ENCODE measurements at places on chromosomes 6 and 20.

DNA sequence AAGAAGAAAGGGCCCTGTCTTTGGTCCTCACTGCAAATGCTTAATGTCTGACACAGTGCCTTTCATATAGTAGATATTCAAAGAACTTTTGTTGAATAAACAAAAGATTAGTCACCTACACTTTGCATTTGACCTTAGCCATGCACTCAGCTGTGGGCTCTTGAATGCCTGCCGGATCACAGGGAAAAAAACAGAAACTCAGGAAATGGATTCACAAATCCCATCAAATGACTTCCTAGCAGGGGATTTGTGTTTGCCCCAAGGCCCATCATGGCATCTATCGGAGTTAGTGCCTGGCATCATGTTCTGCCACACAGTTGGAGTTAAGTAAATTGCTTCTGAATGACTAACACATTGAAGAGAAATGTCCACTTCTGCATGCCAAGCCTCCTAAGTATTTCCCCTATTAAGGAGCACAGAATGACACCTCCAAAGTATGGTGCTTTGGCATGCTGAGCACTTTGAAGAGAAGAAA, 72.3 kb upstream of the DST start:
- DNase-seq = peak; percentile 75

- DNase-seq = no peak
These were observed 1.9 kb downstream of the BPIFB6 start for GRCh38 chr20:33033381-33033780.

GRCh38 chr20:63183422-63184146, 32.3 kb downstream of the YTHDF1 start:
- no peak for DNase-seq

DNA sequence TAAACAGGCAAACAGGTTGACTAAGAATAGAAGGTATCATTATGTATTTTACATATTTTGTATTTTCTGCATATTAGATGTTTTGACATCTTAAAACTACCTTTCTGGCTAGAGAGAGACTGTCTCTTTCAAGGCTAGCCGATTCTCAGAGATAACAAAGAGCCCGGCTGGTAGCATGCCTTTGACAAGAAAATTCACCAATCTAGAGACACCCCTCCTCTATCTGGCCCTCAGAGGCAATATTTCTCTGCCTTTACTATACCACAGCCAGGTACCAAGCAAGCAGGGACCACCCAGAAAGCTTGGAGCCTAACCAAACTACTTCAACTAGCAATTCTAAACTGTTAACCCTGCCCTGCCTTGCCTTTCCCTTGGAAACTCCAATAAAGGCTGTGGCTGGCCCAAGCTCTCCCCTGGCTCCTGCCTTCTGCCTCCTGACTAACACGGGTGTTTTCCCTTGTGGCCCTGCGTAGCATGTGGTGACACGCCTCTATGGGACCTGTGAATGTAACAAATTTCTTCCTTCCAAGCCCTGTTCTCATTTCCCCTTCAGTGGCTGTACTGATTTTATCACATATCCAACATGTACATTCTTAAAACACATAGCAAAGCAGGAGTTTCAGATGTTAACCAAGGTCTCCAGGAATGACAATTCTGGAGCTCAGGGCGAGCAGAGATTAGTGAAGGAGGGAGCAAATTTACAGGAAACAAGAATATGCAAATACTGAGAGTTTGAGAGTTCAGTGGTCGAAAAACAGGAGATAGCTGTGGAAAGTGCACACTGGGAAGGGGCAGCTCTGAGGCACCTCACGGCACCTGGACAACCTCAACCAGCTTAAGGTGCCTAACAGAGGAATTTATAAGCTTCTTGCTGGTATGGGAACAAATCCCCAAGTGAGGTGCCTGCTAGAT, 120.8 kb downstream of the BACH2 start:
- no peak for DNase-seq

- DNase-seq = peak; percentile 1
These were observed 123.0 kb upstream of the CEP162 start for GRCh38 chr6:84350397-84350796.

DNA sequence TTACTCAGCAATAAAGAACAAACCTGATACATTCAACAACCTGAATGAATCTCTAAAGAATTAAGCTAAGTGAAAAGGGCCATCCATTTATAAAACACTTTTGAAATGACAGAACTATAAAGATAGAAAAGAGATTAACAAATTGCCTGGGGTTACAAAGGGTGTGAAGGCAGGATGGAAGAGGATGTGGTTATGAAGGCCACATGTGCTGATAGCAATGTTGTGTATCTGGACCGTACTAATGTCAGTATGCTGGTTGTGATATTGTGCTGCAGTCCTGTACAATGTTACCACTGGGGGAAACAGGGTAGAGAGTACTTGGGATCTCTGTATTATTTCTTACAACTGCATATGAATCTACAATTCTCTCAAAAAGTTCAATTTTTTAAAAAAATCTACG, 36.4 kb downstream of the ELOVL5 start:
- no peak for DNase-seq

DNA sequence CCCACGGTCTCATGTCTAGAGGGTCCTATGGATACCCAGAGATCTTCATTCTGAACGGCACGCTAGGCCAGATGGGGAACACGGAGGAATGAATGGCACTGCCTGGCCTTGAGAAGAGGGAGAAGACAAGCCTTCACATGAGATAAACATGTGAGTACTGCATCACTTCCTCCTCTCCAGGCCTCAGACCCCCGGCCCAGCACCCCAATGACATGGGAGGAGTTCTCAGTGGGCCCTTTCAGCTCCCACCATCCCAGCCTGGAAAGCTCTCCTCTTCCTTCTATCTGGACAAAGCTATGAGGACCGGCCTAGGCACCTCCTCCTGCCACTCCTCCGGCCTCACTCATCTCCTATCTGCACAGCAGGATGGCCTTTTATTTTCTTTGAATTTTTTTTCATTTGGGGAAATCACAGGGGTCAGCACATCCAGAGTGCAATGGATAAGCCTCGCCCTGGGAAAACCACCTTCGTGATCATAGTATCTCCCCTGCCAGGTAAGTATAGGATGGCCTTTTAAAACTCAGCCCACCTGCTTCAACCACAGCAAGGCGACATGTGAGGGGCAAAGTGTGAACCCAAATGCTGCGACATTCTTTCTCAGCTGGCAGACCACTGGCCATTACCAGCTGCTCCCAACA, 39.2 kb upstream of the CDKN1A start:
- DNase-seq = no peak

DNA sequence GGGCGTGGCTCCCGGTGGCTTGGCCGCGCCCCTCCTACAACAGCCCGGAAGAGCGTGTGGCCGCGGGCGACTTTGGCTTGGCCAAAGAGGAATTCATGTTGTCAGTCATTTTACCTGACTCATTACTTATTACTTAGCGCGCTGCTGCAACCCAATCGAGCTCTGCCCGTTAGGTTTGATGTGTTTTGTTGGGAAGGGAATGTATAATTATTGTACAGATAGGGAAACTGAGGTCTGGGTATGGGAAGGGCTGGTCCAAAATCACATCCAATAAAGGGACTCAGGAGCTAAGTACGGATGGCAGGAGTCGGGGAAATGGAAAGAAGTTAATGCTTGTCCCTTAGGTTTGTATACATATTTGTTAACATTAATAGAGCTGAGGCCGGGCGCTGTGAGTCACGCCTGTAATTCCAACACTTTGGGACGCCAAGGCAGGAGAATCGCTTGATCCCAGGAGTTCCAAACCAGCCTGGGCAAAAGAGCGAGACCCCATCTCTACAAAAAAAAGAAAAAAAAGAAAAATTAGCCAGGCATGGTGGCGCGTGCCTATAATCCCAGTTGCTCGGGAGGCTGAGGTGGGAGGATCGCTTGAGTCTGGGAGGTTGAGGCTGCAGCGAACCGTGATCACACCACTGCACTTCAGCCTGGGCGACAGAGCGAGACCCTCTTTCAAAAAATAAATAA, 639 bp upstream of the ZNF335 start:
- no peak for DNase-seq

GRCh38 chr20:24866008-24866407, 83.1 kb upstream of the CST7 start:
- no peak for DNase-seq

DNA sequence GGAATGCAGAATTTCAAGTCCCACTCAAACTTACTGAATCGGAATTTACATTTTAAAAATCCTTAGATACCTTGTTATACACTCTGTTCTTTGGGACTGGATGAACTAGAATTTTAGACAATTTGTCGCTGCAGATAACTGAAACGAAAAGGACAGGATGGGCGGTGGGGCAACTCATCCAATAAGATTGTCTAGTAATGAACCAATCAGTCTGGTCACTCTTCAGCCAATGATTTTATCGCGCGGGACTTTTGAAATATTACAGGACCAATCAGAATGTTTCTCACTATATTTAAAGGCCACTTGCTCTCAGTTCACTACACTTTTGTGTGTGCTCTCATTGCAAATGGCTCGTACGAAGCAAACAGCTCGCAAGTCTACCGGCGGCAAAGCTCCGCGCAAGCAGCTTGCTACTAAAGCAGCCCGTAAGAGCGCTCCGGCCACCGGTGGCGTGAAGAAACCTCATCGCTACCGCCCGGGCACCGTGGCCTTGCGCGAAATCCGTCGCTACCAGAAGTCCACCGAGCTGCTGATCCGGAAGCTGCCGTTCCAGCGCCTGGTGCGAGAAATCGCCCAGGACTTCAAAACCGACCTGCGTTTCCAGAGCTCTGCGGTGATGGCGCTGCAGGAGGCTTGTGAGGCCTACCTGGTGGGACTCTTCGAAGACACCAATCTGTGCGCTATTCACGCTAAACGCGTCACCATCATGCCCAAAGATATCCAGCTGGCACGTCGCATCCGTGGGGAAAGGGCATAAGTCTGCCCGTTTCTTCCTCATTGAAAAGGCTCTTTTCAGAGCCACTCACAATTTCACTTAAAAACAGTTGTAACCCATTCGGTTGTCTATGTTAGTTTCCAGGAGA, 41.9 kb upstream of the HFE start:
- DNase-seq = peak; percentile 88

DNA sequence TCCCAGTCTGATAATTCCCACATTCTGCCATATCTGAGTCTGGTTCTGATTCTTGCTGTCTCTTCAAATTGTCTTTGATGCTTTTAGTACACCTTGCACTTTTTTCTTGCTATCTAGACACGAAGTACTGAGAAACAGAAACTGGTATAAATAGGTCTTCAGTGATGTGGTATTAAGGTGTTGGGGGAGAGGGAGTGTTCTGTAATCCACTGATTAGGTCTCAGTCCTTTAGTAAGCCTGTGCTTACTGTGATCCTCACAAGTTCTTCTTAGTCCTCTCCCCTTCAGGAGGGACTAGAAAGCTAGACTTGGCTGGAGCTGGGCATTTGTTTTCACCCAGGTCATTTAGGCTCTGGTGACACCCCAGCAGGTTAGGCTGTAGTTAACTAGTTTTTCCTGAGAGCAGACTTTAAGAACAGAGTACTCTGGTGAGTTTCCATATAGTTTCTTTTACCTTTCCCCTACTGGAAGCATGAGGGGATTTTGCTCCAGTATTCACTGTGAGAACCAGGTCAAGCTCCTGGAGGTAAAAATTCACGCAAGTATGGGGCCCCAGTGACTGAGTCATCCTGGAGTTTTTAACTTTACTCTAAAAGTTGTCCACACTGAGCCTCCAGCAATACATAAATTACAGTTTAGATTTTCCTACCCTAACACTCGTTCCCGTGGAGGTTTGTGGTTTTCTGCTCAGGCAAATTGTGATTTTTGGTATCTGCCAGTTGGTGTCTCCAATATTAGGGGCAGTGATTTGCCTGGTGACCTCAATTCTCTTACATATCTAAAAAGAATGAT, 154.6 kb downstream of the CDKAL1 start:
- DNase-seq = no peak
